ENCODE measurements at places on chromosomes 16 and 17.

- no peaks in the 10 kb centered on the region for H3K36me3 ChIP-seq
- peaks cover 96% of the 10 kb centered on the region for H3K27me3 ChIP-seq
- H3K27ac ChIP-seq = no peak overlapping the region
- no peak for DNase-seq
- no peak overlapping the region for H3K4me3 ChIP-seq
These were observed 52.3 kb downstream of the MGAT5B start for GRCh38 chr17:76920364-76921139.

- no peak for DNase-seq
- H3K4me3 ChIP-seq = no peak overlapping the region
- H3K27me3 ChIP-seq = peaks cover 57% of the 10 kb centered on the region
- H3K36me3 ChIP-seq = no peaks in the 10 kb centered on the region
- no peaks in the 10 kb centered on the region for H3K4me1 ChIP-seq
These were observed 7.8 kb downstream of the NTN1 start for GRCh38 chr17:9028988-9029570.

- peak overlapping the region; percentile 93 for H3K4me3 ChIP-seq
- no peak overlapping the region for H3K27ac ChIP-seq
- no peak for DNase-seq
- H3K36me3 ChIP-seq = no peaks in the 10 kb centered on the region
- peaks cover 22% of the 10 kb centered on the region for H3K4me1 ChIP-seq
- H3K27me3 ChIP-seq = peaks cover 22% of the 10 kb centered on the region
These were observed 1.3 kb upstream of the PCGF2 start for GRCh38 chr17:38749223-38750043.

- no peaks in the 10 kb centered on the region for H3K27me3 ChIP-seq
- DNase-seq = no peak
- H3K36me3 ChIP-seq = no peaks in the 10 kb centered on the region
- H3K27ac ChIP-seq = no peak overlapping the region
These were observed 28.3 kb upstream of the GPR139 start for GRCh38 chr16:20102021-20102420.

DNA sequence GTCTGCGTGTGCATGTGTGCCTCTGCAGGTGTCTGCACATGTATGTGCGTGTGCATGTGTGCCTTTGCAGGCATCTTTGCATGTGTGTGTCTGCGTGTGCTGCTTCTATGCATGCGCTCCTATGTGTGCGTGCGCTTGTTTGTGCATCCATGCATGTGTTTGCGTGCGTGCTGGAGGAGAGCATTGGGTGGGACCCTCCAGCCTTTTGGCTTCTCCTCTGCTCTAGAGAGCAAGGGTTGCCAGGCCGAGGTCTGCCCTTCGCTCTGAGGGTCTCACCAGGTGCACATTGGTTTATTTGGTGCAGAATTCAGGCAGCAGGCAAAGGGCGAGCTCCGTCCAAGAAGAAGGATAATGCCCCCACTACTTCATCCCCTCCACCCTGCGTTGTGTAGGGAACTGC lies 1.1 kb upstream of the RAB40B start:
- DNase-seq = no peak
- H3K27me3 ChIP-seq = no peaks in the 10 kb centered on the region
- H3K27ac ChIP-seq = no peak overlapping the region
- peaks cover 4% of the 10 kb centered on the region for H3K4me1 ChIP-seq

DNA sequence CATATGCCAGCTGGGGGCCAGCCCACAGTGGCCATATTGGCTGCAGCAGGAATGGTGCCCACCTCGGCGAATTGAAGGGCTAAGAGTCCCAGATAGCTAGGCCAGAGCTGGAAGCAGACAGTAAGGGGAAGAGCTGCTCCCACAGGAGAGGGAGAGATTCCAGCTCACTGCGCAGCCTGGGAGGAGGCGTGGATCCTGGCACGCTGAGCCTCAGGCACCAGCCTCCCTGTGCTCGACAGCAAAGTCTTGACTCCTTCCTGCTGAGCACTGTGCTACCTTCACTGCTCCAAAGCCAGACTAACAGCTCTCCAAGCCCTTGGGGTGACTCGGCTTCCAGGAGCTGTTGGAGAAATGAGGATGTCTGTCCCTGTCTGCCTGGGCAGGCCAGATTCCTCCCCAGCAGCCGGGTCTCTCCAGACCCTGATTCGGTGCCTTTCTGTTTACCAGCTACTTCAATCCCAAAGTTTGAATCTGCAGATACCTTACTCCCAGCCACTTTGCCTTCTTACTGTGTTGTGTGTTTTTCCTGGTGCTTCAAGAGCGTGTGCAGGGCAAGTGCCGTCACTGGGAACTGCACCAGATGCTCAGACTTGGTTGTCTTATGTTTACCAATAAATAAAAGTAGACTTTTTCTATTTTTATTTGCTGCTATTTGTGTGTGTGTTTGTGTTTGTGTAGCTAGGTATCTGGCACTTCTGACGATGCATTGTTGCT lies 9.1 kb downstream of the CBX2 start:
- no peak overlapping the region for H3K4me3 ChIP-seq
- H3K27ac ChIP-seq = no peak overlapping the region
- DNase-seq = no peak
- H3K27me3 ChIP-seq = peaks cover 100% of the 10 kb centered on the region
- no peaks in the 10 kb centered on the region for H3K4me1 ChIP-seq

DNA sequence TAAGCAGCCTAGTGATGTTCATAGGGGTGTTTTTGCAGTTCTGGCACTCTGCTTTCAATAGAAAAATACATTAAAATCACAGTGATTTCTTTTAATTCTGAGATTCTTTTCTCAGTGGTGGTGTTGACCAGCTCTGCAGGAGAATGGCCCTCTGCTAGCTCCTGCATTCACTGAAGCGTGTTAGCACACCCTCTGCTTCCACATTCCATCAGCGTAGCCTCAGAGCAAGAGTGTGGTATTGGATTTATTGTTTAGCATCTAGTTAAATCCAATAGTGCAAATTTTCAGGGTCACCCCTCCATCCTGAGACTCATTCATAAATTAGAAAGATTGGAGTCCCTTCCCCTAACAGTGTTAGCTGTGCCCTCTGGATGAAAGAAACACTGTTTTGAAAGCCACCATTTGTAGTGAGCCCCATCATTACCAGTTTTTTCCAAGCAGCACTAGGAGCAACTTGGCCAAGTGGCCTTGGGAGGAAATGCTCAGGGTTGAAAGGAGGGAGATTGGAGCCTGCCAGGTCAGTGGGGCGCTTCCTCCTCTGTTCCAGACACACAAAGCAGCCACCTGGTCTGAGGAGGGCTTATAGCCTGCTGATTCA lies 45.7 kb downstream of the B9D1 start:
- H3K4me1 ChIP-seq = peaks cover 23% of the 10 kb centered on the region
- no peak overlapping the region for H3K4me3 ChIP-seq
- H3K36me3 ChIP-seq = no peaks in the 10 kb centered on the region
- no peak for DNase-seq

DNA sequence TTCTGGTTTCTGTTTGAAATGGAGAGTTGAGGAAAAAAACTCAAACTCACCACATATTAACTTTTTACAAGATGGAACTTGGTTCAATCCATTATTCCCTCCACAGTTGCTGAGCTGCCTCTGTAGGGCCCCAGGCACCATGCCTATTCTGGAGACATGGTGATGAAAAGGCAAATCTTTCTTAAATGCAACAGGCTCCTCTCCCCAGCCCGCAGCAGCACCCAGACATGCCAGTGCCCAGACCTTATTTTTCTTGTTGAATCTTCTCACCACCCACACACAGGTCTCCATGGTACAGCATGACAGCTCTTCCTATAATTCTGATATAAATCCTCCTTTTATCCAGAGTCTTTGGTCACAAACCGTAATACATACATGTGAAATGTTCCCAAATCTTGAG lies 7.6 kb downstream of the CYTH1 start:
- peaks cover 52% of the 10 kb centered on the region for H3K4me1 ChIP-seq
- peak overlapping the region; percentile 93 for H3K27ac ChIP-seq
- DNase-seq = no peak
- no peaks in the 10 kb centered on the region for H3K36me3 ChIP-seq
- H3K27me3 ChIP-seq = no peaks in the 10 kb centered on the region

DNA sequence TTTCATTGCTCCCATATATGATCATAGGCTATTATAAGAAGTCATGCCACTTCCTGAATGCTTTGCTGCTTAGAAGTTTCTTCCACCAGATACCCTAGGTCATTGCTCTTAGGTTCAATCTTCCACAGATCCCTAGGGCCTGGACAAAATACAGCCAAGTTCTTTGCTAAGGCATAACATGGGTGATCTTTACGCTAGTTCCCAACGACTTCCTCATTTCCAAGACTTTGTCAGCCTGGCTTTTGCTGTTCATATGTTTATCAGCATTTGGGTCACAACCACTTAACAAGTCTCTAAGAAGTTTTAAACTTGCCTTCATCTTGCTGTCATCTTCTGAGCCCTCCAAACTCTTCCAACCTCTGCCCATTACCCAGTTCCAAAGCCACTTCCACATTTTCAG lies 20.1 kb upstream of the DLX3 start:
- peaks cover 12% of the 10 kb centered on the region for H3K27me3 ChIP-seq
- H3K27ac ChIP-seq = no peak overlapping the region
- DNase-seq = no peak
- H3K36me3 ChIP-seq = no peaks in the 10 kb centered on the region

GRCh38 chr16:75218256-75219076 lies at the start of gene CTRB1:
Gene CTRB1 (plus strand): TSS chr16:75218988. CDS start chr16:75219008, 20 bp downstream.
- H3K27me3 ChIP-seq = no peaks in the 10 kb centered on the region
- no peaks in the 10 kb centered on the region for H3K4me1 ChIP-seq
- H3K27ac ChIP-seq = no peak within 1 kb of the TSS
- H3K4me3 ChIP-seq = no peak within 1 kb of the TSS

DNA sequence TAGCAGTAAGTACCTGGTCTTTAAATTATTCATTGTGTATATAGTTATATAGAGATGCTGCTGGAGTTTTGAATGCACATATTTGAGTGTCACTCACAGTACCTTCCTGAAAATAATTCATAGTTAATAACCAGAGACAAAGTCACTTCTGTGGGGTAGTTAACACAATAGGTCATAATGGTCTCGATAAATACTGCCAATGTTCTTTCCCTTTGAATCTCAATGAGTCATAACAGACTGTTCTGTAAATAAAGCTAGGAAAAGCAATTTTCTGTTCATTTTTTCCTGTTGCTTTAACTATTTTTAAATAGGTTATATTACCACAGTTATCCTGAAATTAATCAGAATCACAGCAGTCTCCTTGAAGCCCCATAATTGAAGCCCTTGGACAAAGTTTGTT lies 87.2 kb downstream of the MAP2K4 start:
- no peaks in the 10 kb centered on the region for H3K4me1 ChIP-seq
- no peak for DNase-seq
- H3K27ac ChIP-seq = no peak overlapping the region
- H3K4me3 ChIP-seq = no peak overlapping the region

- H3K4me1 ChIP-seq = no peaks in the 10 kb centered on the region
- H3K4me3 ChIP-seq = no peak overlapping the region
- H3K27ac ChIP-seq = no peak overlapping the region
- no peaks in the 10 kb centered on the region for H3K27me3 ChIP-seq
- DNase-seq = no peak
These were observed 5.7 kb downstream of the KCNJ16 start for GRCh38 chr17:70080541-70081347.

- H3K27me3 ChIP-seq = no peaks in the 10 kb centered on the region
- H3K27ac ChIP-seq = peak overlapping the region; percentile 74
- H3K4me1 ChIP-seq = peaks cover 31% of the 10 kb centered on the region
These were observed 5.8 kb downstream of the TRIM25 start for GRCh38 chr17:56908001-56908542.

DNA sequence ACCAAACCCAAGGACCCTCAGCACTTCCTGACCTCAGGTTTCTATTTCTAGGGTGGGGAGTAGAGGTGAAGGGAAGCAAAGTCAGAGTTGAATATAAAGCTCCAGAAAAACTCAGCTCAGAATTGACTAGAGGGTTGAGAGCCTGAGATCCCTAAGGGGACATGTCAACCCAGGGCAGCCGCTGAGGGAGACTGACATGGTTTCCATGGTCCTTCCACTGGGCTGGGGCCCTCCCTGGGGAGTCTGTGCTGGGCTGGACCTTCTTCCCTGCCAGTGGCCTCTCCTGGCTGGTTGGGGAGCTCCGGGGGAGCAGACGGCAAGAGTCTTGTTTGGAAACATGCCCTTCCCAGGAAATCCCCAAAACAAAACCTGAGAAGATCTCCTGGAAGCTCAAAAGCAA lies 121.3 kb downstream of the METRNL start:
- peaks cover 6% of the 10 kb centered on the region for H3K27me3 ChIP-seq
- DNase-seq = no peak
- H3K27ac ChIP-seq = peak overlapping the region; percentile 69
- peaks cover 23% of the 10 kb centered on the region for H3K4me1 ChIP-seq
- H3K36me3 ChIP-seq = no peaks in the 10 kb centered on the region
- no peak overlapping the region for H3K4me3 ChIP-seq

DNA sequence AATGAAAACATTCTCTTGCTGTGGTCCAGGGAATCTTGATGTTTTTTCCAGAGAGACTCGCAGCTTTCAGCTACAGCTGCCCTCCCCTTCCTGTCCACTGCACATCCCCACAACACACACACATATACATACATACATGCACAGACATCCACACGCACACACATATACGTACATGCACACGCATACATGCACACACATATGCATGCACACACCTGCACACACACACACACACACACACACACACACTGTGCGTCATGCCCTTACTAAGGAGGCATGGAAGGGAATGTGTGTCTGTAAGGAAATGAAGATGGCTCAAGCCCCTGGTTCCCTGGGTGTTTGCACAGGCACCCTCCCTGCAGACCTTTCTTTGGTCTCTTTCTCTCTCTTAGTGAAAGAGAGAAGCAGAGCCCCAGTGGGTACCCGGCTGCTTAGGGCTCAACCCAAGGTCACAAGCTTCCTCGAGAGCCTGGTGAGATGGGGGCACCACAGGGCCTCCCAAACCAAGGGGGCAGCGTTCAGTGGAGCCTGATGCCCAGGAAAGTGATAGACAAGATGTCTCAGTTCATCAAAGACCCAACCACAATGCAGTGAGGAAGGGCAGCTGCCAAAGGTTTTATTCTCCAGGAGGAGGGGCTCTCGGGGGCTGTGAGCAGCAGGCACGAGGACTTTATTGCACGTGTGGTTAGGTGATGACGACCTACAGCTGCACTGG lies 33.3 kb downstream of the TNFRSF13B start:
- H3K36me3 ChIP-seq = peaks cover 26% of the 10 kb centered on the region
- no peak overlapping the region for H3K4me3 ChIP-seq
- H3K27ac ChIP-seq = no peak overlapping the region
- H3K4me1 ChIP-seq = no peaks in the 10 kb centered on the region
- DNase-seq = no peak
- H3K27me3 ChIP-seq = no peaks in the 10 kb centered on the region

GRCh38 chr17:50976951-50977472 lies 110.9 kb upstream of the TOB1 start:
- no peaks in the 10 kb centered on the region for H3K27me3 ChIP-seq
- no peaks in the 10 kb centered on the region for H3K4me1 ChIP-seq
- no peak overlapping the region for H3K4me3 ChIP-seq
- no peak for DNase-seq
- H3K36me3 ChIP-seq = peaks cover 7% of the 10 kb centered on the region

GRCh38 chr17:40293363-40293762 lies 5.7 kb downstream of the CDC6 start:
- H3K36me3 ChIP-seq = peaks cover 30% of the 10 kb centered on the region
- H3K4me3 ChIP-seq = no peak overlapping the region
- H3K27ac ChIP-seq = no peak overlapping the region
- peaks cover 20% of the 10 kb centered on the region for H3K4me1 ChIP-seq
- DNase-seq = no peak
- no peaks in the 10 kb centered on the region for H3K27me3 ChIP-seq

- peak overlapping the region; percentile 82 for H3K27ac ChIP-seq
- peak overlapping the region; percentile 70 for H3K4me3 ChIP-seq
- H3K27me3 ChIP-seq = no peaks in the 10 kb centered on the region
These were observed 635 bp downstream of the SCPEP1 start for GRCh38 chr17:56978441-56979090.
